ENCODE measurements at places on chromosomes 13 and 19.

- DNase-seq: no peak
These were observed 30.6 kb downstream of the FGF9 start for GRCh38 chr13:21701460-21701859.

GRCh38 chr19:3760871-3761361 is 576 bp downstream of the APBA3 start:
- no peak for DNase-seq

GRCh38 chr13:85632526-85633195 is 166.6 kb downstream of the SLITRK6 start:
- DNase-seq: no peak

- DNase-seq: peak; percentile 26
These were observed 67.8 kb downstream of the RASA3 start for GRCh38 chr13:114064450-114065140.

DNA sequence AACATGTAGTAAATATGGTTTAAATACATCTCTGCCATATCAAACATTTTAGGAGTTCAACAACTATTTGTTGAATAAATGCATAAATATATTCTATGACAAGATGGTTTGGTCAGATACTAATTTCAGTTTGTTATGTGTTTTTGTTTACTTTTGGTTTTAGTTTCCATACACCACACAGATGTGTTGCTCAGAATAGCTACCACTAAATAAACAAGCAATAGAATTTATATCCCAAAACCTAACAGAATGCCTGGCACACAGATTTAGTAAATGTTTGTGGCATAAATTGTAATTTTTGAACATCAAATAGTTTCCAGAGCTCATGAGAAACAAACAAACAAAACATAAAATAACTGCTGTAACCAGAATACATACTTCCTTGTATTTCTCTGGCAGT is 126.8 kb upstream of the ATXN8OS start:
- no peak for DNase-seq

- DNase-seq: no peak
These were observed 6.0 kb upstream of the ZNF765 start for GRCh38 chr19:53388904-53389303.

DNA sequence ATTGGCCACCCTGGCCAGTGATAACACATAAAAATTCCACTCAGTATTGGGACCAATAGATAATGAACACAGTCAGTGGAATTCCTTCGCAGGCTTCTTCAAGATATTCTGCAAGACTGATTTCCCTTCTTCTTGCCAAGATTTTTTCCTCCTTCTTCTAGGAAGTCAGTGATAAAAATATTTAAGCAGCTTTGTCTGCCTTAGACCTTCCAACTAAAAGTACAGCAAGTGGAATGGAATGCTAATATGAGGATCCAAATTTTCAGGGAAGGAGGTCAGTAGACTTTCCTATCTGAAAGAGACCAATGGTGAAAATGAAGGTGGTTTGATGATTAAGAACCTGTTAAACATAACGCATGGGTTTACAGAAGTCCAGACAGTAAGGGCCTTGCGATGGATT is 9.6 kb downstream of the STARD13 start:
- DNase-seq: no peak

DNA sequence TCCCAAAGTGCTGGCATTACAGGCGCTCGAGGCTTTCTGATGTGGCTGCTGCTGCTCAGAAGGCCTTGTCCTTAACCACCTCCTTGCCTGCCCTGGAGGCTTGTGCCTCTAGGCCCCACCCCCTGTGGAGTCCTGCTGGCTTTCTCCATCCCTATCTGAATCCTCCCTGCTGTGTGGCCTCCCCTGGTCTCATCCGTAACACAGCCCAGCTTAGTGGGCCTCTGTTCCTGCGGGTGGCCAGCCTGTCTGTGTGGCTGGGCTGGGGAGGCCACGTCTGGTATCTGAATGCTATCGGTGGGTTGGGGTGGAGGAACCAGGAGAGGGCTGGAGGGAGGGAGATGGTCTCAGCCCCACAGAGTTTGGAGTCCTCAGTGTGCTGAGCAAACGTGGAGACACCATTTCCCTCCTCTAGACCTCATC is 4.7 kb downstream of the RPL28 start:
- peak; percentile 51 for DNase-seq

DNA sequence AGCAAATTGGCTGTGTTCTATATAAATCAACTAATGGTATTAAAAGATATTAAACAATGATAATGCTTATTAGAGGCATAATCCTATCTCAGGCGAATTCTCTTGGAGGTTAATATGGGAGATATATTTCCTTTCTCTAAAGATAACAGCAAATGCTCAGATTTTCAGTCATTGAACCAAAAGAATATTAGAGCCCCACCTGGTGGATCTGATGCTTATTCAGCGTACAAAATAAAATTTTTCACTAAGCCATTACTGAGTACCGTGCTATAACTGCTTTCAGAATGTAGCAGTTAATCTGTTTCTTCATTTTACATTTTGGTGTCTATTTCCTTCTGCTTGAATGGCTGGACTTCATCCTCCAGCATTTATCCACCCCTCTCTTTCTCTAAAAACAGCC is 143.3 kb upstream of the IPO5 start:
- DNase-seq: no peak

Measured in stimulated activated CD4-positive, alpha-beta T cell treated with anti-CD3 and anti-CD28 coated beads, Interleukin-15, amount 100 ng/mL, for 24 hours (primary cell).